ENCODE measurements at places on chromosomes 2 and 18. TPM values are rescaled to one million over a fixed set of nuclear protein-coding genes. Genes with fewer than 3 reads are reported as not detected.

DNA sequence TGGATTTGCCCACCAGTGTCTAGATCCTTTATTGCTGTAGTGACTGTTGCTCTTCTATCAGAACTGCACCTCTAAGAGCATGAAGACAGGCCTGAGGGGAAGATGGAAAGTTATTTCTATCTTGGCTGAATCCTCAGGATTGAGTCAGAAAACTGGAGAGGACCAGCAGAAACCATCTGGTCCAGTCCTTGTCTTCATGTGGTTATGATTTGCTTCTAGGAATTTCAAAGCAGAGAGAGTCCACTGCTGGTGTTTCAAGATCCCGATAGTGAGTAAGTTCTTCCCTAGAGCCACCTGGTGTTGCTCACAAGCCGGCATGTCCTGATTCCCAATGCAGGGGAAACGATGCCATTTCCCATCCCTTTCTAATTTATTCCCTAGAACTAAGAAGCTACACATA lies 84.2 kb downstream of the NCKAP5 start:
- no peak for DNase-seq

GRCh38 chr2:24822049-24822706 lies 29.0 kb downstream of the CENPO start:
- DNase-seq, result no peak

DNA sequence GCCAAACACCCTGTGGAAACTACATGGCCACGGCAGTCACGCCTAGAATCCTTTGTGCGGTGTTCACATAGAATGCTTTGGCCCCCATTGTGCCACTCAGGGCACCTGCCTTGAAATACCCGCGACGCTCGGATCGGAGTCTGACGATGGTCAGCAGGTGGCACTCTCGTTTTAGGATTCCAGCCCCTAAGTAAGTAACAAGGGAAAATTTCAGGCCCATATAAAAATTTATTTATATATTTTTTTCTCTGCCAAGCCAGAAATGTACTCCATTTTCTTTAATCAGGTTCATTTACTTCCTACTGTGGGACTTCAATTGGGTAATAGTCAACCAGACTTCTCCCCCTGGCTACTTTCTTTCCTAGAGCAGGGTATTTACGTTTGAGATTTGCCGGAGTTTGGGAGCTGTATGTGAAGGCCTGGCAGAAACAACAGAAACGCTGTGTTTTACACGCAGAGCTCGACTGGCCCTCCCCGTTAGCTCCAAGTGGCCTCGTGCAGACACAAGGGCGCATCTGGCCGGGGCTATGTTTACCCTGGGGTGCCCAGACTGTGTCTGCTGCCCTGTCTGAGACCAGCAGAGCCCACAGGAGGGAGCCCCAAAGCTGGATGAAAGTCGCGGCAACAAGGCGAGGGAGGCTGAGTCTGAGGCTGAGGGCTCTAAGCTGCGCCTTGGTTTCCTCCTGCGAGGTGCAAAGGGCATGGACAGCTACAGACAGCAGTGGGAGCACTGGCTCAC lies 41.6 kb downstream of the LRRC30 start:
- no peak for DNase-seq

DNA sequence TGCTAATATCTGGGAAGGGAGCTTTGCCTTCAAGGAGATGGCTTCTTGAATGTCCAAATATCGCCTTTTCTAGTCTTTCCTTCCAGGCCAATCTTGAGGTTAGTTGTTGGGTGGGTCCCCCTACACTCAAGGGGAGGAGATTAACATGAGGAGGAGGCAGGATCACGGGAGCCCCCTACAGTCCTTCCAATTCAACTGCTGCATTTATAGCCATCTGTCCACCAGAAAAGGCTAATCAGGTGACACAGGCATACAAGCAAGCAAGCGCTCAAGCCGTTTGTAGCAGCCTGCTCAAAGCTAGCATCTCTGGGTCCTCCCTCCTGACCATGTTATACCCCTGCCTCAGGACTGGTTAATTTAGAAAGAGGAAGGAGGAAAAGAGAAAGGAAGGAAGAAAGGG lies 87.6 kb downstream of the MRPS9 start:
- no peak for DNase-seq

COLEC12 gene
- not detected for total RNA-seq

DNA sequence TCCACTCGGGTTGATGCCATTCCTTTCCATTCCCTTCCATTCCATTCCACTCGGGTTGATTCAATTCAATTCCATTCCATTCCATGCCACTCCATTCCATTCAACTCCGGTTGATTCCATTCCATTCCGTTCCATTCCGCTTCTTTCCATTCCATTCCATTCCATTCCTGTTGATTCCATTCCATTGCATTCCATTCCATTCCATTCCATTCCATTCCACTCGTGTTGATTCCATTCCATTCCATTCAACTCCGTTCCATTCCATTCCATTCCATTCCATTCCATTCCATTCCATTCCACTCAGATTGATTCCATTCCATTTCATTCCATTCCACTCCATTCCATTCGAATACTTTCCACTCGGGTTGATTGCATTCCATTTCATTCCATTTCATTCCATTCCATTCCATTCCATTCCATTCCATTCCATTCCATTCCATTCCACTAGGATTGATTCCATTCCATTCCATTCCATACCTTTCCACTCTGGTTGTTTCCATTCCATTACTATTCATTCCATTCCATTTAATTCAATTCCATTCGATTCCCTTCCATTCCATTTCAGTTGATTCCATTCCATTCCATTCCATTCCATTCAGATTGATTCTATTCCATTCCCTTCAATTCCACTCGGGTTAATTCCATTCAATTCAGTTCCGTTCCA lies 1141.8 kb downstream of the RPIA start:
- DNase-seq, result no peak

DNA sequence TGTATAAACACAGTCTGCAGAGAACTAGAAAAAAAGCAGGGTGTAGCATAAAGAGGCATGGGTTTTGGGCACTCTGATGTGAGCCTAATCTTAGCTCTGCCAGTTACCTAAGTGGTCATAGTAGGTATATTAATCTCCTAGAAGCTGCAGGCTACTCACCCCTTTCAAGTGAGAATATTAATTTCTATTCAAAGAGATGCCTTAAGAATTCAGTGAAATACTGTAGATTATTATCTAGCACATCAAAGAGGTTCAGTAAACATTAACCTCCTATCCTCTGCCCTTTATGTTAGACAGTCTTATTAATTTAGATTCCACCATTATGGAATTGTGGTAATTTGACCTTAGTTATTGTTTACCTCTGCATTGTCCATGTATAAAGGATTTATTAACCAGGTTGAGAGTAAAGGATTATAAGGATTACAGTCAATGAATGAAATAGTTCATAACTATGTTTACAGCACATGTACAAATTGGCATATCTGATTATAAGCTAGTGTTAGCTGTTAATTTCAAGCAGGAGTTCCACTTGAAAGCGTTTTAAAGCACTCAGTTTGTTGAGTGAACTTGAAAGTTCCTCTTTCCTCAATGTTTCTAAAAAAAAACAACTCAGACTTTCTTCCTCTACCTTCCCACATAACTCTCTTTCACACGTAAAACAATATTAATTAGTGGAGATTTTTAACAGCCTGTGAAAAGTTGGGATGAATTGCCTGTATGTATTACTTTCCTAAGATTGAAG lies 150.6 kb upstream of the EPC2 start:
- no peak for DNase-seq

DNA sequence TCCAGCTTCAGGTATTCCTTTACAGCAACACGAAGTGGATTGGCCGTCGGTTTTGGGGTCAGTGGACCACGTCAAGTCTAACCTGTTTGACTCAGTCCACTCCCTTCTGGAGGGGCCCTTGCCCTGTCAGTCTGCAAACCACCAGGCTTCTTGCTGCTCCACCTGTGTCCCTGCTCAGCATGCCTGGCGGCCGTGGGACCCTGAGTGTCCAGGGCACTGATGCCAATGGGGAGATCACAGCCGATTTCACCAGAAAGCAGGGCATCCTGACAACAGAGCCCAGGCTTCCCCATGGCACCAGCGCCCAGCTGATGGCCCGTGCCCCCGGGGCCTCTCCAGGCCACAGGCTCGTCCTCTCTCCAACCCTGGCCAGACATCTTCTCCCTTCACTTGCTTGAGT lies 41.2 kb upstream of the HS6ST1 start:
- DNase-seq, result no peak

DNA sequence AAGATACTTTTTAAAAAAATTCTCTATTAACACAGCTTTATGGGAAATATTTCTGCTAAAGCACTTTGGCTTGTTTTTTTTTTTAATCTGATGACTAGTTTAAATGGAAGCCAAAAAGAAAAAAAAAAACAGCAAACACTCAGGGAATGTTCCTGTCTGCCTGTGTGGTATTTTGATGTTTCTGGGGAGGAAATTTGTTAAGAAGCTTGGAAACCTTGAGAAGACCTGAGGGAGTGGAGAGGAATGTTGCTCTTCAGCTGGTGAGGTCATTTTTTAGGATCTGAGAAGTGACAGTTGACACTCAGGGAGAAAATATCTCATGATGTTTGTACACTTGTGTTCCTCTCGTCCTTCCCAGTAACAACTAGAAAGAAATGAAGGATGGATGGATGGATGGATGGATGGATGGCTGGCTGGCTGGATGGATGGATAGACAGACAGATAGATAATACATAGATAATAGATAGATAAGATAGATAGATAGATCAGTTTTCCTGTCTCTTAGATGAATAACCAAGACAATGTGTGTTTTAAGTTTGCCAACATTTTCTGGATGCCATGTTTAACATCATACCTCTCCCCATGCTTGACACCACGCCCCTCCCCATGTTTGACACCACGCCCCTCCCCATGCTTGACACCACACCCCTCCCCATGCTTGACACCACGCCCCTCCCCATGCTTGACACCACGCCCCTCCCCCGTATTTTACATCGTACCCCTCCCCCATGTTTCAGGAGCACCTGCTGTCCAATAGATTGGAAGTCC lies 84.8 kb downstream of the CTIF start:
- DNase-seq, result no peak

DNA sequence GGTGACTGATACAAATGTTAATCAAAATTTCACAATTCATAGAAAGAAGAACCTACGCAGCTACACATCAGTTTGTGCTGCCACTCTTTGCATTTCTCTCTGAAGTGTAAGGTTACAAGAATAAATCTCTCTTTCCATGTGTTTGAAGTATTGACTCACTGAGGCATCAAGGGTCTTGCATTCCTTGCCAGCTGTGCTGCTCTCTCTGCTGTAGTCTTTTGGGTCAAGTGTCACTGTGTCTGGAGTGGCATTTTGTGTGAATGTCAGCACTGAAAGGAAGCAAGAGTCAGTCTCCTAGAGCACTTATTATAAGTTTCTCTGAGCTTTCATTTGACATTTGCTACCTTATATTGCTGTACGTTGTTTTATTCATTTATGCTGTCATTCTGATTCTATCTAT lies 1696.1 kb upstream of the LRRTM1 start:
- no peak for DNase-seq

GRCh38 chr2:21317131-21317530 lies 193.4 kb downstream of the TDRD15 start:
- DNase-seq, result peak; percentile 3

ACVR1C gene
- total RNA-seq, result 3.3 TPM

MOGAT1 gene
- total RNA-seq, result not detected

INPP1 gene
- 2.2 TPM for total RNA-seq

GRCh38 chr2:50049267-50049666 lies 895.0 kb upstream of the FSHR start:
- DNase-seq, result no peak

RESP18 gene
- not detected for total RNA-seq

All from naive thymus-derived CD8-positive, alpha-beta T cell (primary cell).